Stimulated activated CD4-positive, alpha-beta T cell treated with anti-CD3 and anti-CD28 coated beads, Interleukin-1b, Interleukin-23, amount 100 ng/mL, for 4 hours (primary cell): ENCODE measurements at places on chromosomes 3 and 15.

- DNase-seq: no peak
Observed at GRCh38 chr15:69415381-69415780, 1.2 kb downstream of the KIF23 start.

DNA sequence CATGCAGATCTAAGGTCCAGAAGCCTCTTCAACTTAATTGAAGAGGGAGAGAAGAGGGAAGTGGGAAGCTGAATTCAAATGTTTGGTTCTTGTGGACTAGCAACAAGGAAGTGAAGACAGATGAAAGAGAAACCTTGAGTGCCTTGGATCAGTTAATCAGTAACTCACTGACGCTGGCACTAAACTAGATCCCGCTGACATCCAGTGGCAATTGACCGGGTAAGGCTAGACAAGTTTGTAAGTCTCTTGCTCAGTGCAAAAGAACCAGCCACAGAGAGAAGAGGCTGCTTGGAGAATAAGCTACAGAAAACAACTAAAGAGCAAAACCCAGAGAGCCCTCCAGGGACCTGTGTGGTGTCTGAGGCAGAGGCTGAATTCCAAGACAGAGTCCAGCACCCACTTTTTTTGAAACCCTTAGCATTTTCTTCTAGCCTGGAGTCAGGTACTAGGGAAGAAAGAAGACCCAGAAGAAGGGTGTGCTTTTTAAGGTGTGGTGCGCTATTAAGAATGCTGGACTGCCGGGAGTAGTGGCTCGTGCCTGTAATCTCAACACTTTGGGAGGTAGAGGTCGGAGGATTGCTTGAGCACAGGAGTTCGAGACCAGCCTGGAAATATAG is 6.9 kb downstream of the PLCH1 start:
- DNase-seq: no peak

DNA sequence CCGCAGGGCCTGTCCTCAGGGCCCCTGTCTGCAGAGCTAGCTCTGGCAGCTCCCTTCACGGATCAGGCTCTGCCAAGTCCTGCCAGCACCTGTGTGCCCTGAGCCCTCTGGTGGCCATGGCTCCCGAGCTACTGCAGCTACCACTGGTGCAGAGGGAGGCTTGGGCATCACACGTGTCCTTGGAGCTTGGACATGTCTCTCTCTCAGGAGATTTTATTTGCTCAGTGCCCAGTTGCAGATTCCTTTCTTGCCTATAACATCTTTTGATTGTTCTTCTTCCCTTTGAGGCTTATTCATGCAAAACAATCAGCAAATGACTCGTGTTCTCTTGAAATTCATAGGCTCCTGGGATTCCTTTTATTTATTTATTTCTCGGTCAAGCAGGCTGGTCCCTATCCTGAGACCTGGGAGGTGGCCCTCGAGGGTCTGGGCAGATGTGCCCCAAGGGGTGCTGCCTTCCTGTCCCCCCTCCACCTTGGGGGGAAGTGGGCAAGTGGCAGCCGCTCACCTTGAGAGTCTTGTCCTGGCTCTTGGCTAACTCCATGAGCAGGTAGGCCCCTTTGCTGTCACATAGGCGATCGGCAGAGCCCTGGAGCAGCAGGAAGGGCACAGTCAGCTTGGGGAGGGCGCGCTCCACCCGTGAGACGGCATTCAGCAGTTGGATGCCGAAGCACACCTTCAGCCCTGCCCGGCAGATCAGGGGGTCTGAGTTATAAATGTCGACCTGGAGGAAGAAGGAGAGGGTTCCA is 21.9 kb downstream of the ABTB1 start:
- no peak for DNase-seq

DNA sequence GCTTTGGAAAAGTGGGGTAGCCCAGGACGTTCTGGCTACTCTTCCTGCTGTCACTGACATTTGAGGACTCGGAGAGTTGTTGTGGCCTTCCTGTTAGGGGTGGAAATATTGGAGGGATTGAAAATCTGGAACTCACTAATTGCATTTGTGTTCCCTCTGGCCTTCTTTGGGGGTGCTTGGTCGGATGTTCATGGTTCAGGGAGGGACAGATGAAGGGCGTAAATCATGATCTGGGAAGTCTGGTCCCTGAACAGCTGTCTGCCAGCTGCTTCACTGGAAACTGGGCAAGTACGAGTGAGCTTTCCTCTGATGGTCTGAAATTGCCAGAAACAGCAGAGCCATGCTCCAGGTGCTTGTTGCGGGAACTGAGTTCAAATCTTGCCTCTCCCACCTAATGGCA is 327.8 kb upstream of the C2CD4B start:
- no peak for DNase-seq

DNA sequence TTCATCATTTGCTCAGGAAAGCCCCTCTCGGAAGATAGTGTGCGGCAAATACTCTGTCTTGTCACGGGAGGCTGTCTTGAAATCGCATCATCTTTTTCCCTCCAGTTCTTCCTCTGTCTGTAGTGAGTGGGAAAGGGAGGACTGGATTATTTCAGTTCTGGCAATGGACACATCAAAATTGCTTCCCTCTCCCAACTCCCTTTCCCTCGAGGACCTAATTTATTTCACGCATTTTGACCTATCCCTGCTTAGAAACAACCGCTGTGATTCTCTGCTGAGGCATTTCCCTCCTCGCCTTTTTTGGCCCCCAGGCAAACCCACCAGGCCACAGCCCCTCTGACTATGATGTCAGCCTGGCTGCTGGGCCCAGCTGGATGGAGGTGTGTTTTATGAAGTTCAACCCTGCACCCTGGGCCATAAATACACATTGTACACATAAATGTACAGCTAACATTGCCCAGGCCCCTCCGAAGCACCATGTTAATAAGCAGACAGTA is 138.7 kb upstream of the LRTM1 start:
- DNase-seq: no peak

GRCh38 chr15:69391046-69391757 is 22.9 kb upstream of the KIF23 start:
- DNase-seq: no peak

DNA sequence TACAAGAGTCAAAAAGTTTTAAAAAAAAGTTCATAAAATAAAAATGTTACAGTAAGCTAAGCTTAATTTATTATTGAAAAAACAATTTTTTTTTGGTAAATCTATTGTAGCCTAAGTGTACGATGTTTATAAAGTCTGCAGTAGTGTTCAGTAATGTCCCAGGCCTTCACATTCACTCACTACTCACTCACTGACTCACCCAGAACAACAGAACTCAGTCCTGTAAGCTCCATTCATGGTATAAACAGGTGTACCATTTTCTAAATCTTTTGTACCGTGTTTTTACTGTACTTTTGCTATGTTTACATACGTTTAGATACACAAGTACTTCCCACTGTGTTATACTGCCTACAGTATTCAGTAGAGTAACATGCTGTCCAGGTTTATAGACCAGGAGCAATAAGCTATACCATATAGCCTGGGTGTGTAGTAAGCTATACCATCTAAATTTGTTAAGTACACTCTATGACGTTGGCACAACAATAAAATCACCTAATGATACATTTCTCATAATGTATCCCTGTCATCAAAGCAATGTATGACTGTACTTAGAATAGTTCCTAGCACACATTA is 41.2 kb upstream of the ZDHHC23 start:
- no peak for DNase-seq
